ENCODE measurements at places on chromosomes 12 and 14.

GRCh38 chr14:80055667-80056496 lies 155.4 kb downstream of the DIO2 start:
- DNase-seq = peak; percentile 9

DNA sequence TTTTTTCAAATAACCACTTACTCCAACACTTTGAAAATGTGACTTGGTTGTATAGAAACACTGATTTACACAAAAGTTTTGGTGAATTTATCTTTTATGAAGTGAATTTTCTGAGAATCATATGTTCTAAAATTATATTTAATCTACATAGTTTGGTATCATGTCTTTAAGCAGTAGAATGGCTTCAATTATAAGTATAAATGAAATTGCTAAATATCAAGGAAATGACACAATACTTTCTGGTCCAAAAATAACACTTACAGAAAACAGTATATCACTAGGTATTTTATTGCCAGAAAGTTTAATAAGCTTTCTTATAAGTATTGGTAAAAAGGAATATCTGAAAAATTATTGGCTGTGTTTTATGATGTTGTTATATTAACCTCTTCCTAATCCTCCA lies 90.9 kb downstream of the SRGAP1 start:
- DNase-seq = no peak

DNA sequence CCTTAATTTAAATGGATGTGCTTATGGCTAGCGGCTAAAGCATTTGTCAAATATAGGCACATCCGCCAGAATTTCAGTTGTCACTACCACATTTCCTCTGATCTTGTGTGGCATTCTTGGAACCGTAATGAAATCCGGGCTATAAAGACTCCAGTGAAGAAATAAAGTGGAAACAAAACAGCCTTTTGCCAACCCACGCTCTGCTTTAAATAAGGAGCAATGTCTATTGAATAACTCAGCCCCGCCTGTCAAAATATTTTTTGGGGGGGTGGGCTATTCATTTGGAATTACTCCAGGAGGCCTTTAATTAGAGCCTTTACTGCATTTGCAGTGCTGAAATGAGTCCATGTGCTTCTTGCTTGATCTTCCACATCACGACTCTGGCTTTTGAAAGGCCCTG lies 179.6 kb upstream of the RPH3A start:
- no peak for DNase-seq

GRCh38 chr14:58752289-58752688 lies 114.5 kb downstream of the DACT1 start:
- no peak for DNase-seq

GRCh38 chr12:71727958-71728357 lies 26.7 kb upstream of the RAB21 start:
- DNase-seq = no peak

GRCh38 chr12:124172636-124173035 lies 122.3 kb upstream of the RFLNA start:
- no peak for DNase-seq

DNA sequence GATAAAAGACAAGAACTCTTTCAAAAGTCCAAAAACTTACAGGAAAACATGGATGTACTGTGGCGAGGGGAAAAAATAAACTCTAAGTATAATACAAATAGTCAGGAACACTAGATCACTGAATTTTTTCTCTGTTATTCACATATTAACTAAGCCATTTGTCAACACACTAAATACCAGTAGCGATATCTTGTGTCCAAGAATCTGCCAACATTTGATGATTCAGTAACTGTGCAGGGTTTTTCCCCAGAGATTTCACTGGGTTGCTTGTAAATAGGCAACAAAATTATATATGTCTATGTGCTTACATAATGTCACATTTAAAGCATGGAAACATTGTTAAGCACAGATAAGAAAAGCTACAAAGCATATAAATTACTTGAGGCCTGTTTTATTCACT lies 205.9 kb downstream of the KIF21A start:
- no peak for DNase-seq

GRCh38 chr14:72201645-72202044 lies 269.4 kb downstream of the RGS6 start:
- no peak for DNase-seq

- DNase-seq = no peak
Observed at GRCh38 chr12:115485503-115485902, 792.0 kb downstream of the MED13L start.

GRCh38 chr12:68977909-68978610 lies 45.1 kb upstream of the CPM start:
- no peak for DNase-seq

DNA sequence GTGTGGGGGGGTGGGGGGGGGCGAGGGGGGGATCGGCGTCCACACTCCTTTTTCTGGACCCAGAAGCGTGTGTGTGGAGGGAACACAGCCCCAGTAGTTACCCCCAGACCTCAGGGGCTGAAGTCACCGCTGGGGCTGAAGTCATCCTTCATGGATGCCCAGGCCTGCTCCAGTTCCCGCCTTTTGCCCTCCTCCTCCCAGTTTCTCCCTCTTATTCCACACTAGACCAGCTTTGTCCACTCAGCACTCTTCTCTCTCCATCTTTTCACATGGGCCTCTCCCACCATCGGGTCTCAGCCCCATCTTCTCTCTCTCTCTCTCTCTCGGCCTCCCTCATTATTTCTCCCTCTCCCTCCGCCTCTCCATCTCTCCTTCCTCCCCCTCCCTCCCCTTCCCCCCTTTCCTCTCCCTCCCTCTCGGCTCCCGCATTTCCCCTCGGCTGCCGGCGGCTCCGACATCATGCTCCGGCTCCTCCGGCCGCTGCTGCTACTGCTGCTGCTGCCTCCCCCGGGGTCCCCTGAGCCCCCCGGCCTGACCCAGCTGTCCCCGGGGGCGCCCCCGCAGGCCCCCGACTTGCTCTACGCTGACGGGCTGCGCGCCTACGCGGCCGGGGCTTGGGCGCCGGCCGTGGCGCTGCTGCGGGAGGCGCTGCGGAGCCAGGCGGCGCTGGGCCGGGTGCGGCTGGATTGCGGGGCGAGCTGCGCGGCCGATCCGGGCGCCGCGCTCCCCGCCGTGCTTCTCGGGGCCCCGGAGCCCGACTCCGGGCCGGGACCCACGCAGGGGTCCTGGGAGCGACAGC lies at the start of gene P3H3:
TSS of gene P3H3 (plus strand) at position 426 of the 799 bp plus-strand sequence. CDS start at position 460, 34 bp downstream.
- DNase-seq = no peak

- peak; percentile 34 for DNase-seq
Observed at GRCh38 chr14:21268617-21269251, 508 bp downstream of the HNRNPC start.

- no peak for DNase-seq
Observed at GRCh38 chr12:14928931-14929330, 9.4 kb downstream of the ERP27 start.

- no peak for DNase-seq
Observed at GRCh38 chr14:99323603-99324185, 51.7 kb upstream of the BCL11B start.

DNA sequence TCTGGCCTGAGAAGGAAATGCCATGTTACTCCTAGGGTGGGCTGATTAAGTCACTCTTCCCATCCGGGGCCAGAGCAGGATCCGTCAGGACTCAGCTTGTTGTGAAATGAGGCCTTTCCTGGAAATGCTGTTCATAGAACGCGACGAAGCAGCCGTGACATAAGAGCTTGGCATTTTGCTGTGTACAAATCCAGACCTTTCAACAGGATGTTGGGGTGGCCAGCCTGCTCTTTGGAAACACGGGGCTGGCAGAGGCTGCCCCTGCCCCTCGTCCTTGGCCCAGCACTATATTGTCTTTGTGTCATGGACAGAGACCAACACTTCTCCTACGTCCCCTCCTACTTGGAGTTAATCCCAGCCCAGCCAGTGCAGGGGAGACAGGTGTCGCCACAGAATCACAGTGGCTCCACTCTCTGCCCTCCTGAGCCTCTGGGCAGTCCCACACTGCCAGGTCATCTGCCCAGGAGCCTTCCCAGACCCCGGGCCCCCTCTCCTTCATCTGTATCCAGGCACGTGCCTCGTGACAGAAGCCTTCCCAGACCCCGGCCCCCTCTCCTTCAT lies 18.6 kb upstream of the EIF5 start:
- no peak for DNase-seq

DNA sequence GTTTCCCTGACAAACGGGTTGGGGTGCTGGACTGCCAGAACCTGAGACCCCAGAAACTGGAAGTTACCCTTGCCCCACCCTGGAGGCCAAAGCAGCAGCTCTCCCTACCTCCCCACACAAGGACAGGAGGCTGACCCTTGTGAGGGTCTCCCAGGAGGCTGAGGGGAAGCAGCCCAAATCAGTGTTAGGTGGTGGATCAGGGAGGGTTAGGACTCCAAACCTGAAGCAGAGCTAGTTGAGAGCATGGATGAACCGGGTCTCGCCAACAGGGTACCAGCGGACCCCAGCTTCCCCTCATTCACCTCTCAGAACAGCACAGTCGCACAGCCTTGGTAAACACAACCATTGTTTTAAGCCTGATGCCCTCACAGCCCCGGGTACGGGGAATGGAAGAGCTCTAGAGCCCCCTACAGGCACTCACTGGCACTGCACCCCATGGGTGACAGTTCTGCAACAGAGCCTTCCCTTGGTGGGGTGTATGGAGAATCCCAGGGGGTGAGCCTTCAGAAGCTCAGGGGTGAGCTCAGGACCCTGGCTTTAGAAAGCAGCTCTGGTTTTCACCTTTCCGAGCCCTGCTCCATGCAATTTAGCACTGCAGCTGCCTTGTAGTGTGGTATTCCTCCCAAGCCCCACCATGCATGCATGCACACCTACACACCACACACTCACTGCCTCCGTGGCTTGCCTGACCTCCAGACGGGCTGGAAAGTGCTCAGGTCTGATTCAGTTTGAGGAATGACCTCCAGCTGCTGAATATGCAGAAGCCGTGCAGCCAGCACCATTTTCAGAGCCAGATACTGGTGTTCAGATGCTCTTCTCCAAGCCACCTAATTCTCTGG lies 11.2 kb downstream of the ESRRB start:
- DNase-seq = peak; percentile 62

DNA sequence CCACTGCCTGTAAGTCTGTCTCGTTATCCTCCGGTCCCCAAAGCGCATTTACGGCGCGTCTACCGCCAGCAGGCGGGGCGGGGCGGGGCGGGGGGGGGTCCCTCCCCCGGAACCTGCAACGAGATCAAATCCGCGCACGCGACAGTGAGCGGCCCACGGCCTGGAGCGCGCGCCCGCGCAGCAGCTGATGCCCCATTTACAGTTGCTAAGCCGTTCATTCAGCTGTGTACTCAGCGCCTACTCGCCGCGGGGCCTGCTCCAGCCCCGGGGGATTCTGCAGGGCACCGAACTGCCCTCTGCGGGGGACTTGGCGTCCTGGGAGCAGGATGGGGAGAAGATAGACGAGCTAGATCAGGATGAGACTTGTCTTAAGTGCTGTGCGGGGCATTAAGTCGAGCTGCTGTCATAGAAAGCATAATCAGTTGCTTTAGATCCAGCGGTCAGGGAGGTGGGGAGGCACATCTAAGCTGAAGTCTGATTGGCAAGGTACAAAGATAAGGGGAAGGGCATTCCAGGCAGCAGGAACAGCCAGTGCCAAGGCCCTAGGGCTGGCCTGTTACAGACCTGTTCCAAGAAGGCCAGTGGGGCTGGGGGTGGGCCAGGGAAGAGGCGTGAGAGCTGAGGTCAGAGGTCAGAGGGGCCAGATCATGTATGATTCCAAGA lies 1.4 kb upstream of the CCDC85C start:
- peak; percentile 79 for DNase-seq

DNA sequence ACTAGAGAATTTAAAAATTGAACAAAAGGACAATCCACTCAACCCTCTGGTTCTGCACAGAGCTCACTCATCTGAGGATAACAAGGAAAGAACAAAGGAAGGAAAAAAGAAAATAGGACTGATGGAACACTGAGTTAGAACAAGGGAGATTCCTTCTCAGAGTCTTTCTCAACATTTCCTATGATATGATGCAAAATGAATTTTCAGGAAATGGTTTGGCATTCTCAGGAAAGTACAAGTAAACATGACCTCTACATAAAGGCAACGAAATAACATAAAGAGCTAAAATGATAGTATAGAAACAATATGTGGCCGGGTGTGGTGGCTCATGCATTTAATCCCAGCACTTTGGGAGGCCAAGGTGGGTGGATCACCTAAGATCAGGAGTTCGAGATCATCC lies 135.8 kb downstream of the ITPR2 start:
- no peak for DNase-seq

- DNase-seq = peak; percentile 62
Observed at GRCh38 chr12:25958428-25959070, at the start of gene RASSF8. Gene RASSF8 (plus strand): TSS chr12:25958682. CDS start chr12:26055344, 96,662 bp downstream.

DNA sequence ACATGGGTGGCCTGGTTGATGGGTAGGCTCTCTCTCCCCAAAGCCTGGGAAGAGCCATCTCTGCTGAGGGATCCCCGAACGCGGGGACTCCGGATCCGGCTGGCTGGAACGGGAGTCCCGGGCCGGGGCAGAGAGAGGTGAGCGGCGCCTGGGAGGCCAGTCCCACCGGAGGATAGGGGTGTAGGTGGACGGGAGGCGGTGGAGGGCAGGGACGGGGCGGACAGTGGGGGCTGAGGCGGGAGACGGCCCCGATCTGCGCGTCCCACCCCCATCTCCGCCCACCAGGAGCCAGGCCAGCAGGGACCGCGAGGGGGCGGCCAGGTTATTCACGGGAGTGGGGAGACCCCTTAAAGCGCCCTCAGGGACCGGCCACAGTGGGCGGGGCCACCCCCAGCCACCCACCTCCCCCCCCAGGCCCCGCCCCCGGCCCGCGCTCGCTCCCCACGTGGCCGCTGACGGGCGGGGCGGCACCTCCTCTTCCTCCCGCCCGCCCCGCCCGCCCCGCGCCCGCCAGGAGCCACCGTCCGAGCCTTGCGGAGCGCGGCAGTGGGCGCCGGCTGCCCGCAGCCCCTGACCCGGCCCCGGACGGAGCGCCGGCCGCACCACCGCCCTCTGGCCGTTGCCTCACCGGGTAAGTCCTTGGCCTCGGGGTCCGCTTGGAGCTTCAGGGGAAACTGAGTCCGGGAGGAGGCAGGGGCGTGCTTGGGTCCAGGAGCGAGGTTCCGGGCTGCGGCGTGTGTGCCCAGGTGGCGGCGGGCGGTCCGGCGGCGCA lies at the start of gene INF2:
TSS of gene INF2 (plus strand) at position 510 of the 772 bp plus-strand sequence. CDS start 11,748 bp downstream, outside the sequence.
- peak; percentile 80 for DNase-seq

GRCh38 chr12:3160081-3160480 lies 82.9 kb downstream of the TSPAN9 start:
- DNase-seq = no peak

DNA sequence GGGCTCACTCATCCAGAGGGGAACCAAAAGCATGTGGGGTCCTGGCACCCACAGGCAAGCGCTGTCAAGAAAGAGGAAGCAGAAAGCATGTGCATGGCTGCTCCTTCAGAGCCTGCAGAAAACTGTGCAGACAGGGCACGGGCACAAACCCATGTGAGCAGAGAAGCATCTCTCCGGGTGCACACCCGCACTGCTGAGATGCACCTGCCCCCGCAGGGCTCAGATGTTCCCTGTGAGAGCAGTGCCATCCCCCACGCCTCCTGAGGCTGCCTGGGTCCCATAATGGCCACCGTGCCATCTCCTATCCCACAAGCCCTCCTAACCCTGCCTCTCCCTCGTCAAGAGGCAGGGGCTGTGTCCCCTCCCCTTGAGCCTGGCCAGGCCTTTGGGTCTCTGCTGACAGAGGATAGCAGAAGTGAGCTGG lies 32.3 kb upstream of the INF2 start:
- DNase-seq = no peak

All from transverse colon (tissue), 4 donors.